B cell (primary cell): ENCODE measurements at places on chromosomes 4 and X.

DNA sequence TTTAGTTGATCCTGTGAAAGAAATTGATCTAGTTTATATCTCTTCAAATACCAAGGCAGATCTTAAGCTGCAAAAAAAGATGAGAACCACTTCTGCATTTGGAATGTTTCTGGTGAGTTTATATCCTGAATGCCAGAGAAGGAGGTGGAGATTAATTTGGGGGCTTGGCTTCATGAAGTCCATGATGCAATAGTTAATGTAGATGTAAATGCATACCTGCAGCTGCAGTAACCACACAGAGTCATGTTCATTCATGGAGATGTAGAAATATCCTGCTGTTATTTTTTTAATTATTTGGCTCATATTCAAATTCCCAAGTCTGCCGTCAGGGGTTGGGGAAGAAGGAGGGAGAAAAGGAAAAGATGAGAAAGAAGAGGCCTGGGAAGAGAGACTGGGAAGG is at the start of gene SULT1E1:
Gene SULT1E1 (minus strand): TSS at position 94 of the 400 bp plus-strand sequence. CDS start 2,501 bp downstream, outside the sequence.
- DNase-seq, result no peak

DNA sequence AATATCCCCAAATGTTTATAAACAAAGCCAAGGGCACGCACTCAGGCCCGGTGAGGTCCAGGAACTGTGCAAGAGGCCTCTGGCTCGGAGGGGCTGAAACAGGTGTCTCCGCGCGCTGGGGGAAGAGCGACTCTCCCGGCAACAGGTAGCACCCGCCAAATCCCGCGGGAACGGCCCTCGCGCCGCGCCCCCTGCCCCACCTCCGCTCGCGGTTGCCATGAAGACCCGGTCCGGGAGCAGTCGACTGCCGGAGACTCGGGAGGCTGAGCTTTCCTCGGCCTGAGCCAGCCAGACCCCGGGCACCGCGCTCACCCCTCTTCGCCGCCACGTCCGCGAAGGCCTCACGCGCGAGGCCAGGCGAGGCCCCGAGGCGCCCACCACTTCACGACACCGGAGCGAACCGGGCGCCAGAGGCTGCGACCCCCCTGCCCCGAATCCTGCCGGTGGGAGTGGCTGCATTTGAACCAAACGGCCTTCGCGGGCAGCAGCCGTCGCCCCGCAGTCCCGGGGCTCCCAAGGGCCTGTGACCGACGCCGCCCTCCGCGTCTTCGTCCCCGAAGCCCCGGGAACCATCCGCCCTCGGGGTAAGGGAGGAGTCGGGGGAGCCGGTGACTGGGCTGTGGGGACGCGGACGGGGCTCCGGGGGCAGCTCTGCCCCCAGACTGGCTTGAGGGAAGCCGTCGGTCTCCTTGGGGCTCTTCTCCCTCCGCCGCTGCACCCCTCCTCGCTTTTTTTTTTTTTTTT is at the start of gene NSUN7:
Gene NSUN7 (plus strand): TSS at position 239 of the 744 bp plus-strand sequence. CDS start 739 bp downstream, outside the sequence.
- DNase-seq, result peak; percentile 80

DNA sequence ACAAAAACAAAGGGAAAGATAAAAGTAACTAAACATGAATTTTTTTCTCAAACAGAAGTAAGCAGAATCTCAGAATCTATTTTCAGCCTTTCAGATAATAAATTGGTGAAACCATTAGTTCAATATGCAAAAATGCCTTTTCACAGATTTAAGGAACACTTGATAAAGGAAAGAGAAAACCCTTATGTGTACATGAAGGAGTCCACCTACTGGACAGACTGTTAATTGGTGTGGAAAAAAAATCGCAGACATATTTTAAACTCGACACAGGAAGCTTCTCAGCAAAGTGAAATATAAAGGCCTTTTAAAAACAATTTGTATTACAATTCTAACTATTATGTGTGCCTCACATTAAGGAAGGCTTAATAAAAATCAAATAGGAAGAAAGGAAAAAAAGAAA is 22.3 kb downstream of the COX7B2 start:
- DNase-seq, result no peak

DNA sequence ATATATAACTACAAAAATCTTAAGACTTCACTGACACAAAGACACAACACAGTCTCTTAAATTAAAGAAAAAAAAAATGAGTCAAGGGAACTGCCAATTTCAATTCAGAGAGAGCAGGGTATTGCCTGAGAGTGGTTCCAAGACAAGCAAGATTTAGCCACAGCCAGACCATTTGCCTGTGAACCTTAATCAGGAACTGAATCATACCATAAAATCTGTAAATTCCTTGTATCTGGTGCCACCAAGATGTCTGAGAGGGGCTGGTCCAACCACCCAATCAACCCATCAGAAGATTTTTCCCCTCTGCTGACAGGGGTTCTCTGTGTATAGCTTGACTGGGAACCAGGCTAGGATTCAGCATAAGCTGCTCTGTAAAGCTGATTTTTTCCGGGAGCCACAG is 159.2 kb downstream of the CPEB2 start:
- no peak for DNase-seq

DNA sequence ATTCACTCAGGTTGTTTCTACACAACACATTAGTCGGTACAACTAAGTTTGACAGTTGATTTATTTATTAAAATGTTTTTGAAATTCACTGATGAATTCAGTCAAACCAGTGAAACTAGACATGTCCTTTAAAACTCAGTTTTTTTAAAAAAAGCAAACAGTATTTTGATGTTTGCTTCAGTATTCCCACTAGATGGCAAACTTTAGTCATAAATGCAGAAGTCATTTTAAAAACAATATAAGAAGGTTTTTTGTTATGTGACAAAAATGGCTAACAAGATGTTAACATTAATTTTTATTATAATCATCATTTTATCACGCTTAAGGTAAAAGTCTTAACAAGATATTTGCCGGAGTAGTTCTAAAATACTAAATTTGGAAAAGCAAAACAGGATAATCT is 1337.8 kb upstream of the DIAPH2 start:
- DNase-seq, result no peak

- no peak for DNase-seq
These were observed 83.2 kb downstream of the GPAT3 start for GRCh38 chr4:83618991-83619645.

DNA sequence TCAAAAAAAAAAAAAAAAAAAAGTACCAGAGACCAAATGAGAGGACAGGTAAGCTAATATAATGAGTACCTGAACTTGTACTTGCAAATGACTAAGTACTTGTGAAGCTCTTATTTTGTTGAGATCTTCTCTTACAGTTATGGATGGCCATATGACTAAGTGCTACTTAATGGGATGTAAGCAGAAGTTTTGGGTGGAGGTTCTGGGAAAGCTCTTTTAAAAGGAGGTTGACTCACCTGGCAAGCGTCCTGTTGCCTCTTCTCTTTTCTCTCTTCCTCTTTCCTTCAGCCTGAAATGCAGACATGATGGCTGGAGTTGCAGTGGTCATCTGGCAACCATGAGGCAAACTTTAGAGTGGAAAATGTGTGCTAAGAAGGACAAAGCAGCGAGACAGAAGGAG is 36.9 kb upstream of the MED14 start:
- DNase-seq, result no peak

- DNase-seq, result no peak
These were observed 107.3 kb downstream of the DTHD1 start for GRCh38 chr4:36388710-36389109.
